ENCODE measurements at places on chromosomes 3 and 15.

GRCh38 chr3:46447228-46447985, 17.3 kb downstream of the LTF start:
- no peak for DNase-seq

DNA sequence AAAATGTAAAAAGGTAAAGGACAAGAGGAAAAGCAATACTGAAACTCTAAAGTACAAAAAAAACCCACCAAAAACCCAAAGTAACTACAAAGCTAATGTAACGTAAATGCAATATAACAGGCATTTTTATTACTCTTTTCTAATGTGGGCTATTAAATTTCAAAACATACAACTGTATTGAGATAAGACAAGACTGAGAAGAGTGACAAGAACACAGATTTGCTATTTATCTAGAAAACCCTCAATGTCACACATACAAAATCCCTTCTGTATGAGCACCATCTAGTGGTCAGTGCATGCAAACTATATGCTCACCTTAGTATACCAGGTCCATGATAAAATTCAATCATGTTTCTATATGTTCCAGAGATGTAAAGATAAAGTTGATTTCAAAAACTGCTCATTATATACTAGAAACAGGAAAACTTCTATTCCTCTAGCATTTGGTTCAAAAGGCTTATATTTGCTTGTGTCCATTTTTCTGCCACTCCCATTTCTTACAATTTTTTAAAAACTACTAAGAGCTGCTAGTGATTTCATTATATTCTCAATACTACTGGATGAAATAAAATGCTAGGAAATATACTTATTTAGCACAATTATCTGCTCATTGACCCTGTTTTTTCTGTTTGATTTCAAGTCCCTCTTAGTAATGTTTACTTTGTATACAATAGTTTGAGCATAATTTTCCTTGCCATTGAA, 111.4 kb downstream of the DLG1 start:
- peak; percentile 16 for DNase-seq

GRCh38 chr3:150083655-150084042, 113.0 kb upstream of the PFN2 start:
- DNase-seq, result no peak

DNA sequence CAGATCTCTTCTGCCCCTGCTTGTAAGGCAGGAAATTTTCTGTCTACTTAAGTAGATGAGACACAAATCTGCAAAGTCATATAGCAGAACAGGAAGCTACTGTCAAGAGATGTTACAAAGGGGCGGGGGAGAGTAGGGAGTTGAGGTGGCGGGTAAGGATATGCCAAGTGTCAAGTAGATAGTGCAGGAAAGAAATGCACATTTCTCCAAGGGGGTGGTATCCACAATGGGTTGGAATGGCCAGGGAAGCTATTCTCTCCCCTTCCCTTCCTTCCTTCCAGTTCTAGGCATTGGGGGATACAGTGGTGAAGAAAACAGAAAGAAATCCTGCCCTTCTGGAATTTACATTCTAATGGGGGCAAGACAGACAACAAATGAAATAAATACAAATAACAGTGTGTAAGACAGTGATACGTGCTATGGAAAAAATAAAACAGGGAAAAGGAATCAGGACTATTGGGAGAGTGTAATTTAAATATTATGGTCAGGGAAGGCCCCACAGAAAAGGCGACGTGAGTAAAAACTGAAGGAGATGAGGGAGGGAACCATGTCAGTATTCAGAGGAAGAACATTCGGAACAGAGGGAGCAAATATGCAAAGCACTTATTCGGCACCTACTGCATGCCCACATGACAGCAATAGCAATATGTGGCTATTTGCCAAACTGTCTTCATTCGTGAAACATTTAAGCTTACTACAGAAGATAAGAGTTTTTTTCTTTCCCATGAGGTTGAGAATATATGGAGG, 42.8 kb upstream of the RNU6-1 start:
- DNase-seq, result peak; percentile 32

DNA sequence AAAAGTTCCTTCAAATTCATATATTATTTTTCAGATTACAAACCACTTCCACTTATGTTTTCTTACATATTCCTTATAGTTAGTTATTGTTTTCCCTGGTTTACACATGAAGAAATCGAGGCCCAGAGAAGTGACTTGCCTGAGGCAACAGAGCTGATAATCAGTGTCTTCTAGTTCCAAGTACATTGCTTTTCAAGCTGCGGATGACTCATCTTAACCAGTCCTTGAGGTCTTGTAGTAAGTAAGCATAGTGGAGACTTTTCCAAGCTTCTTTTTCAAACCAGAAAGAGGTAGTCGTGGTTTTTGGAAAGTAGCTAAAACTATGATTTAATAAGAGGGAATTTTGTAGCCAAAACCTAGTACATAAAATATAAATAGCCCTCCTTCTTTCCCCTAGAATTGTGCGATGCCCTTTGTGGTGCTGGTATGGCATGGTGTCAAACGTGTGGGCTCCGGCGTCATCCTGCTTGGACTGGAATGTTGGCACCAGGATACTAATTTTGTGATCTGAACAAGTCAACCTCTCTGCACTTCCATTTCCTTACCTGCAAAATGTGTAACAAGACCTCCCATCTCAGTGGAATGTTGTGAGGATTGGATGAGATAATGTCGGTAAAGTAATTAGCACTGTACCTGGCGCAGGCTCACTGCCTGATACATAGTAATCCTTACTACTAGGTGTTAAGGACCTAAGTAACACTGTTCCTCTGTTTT, 19.0 kb upstream of the DLG1 start:
- DNase-seq, result no peak

DNA sequence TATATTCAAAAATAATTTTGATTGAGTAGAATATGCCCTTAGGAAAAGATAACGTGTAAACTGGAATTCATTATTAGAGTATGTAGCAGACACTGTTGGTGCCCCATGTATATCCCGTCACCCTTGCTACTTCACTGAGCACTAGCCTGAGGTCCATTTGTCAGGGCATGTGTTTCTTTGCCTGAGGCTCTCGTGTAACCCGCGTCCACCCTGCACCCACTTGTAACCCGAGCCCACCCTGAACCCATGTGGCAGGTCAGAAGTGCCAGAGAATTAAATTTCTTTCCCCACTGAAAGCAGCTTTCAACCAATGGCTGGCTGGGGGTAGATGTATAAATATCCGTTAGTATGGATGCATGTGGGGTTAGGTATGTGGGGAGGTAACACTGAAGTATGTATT, 474.2 kb upstream of the ZNF385D start:
- no peak for DNase-seq

GRCh38 chr15:72230197-72231065, 559 bp downstream of the PKM start:
- peak; percentile 94 for DNase-seq

- no peak for DNase-seq
Measured at GRCh38 chr15:49747340-49747739, 126.5 kb downstream of the DTWD1 start.

DNA sequence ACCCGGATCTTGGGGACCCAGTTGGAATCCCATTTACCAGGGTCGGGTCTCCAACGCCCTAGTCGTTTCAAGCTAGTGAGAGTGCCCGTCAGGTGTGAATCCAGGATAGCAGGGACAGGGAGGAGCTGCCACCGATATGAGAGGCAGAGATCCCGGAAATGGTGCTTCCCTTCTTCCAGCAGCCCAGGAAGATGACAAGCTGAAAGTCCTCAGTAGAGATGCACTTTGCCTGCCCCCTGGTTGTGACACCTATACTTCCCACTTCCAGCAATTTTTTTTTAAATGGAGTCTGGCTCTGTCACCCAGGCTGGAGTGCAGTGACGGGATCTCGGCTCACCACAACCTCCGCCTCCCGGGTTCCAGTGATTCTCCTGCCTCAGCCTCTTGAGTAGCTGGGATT, 503.0 kb downstream of the NTRK3 start:
- no peak for DNase-seq

- DNase-seq, result no peak
Measured at GRCh38 chr3:152060701-152061100, 187.3 kb downstream of the SUCNR1 start.

DNA sequence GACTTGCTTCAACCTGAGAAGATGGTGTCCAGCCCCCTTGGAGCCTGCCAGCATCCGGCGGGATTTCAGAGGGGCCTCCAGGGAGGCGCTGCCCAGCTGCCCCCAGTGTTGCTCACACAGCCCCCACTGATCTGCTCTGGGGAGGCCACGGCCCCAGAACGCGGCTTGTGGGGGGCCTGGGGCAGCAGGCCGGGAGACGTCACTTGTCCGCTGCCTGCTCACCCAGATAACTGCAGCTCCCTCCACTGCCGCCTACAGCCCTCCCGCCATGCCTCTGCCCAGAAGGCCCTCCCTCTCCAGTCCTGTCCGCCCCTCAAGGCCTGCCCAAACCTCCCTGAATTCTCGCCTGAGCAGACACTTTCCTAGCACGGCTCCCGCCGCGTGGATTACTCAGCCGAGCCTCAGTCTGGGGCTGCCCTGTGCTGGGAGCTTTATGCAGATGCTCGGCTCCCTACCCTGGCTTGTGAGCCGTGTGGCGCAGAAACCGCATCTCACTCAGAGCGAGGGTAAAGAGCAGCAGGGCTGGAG, 17.2 kb upstream of the ADIPOQ start:
- DNase-seq, result peak; percentile 81

DNA sequence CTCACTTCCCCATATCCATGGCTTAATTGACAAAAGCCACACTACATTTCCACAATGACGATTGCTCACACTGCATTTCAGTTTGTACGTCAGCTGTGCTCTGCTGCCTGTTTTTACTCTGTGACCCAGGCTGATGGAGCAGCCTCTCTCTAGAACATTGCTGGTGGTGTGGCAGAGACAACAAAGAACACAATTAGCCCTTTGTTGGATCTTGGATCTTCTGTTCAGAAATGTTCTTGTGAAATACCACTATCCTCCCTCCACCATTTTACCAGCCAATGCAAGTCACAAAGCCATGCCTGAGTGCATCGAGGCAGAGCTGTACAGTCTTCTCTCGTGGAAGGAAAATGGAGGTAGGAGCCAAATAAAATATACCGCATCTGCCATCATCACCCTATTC, 56.9 kb upstream of the TBC1D5 start:
- no peak for DNase-seq

DNA sequence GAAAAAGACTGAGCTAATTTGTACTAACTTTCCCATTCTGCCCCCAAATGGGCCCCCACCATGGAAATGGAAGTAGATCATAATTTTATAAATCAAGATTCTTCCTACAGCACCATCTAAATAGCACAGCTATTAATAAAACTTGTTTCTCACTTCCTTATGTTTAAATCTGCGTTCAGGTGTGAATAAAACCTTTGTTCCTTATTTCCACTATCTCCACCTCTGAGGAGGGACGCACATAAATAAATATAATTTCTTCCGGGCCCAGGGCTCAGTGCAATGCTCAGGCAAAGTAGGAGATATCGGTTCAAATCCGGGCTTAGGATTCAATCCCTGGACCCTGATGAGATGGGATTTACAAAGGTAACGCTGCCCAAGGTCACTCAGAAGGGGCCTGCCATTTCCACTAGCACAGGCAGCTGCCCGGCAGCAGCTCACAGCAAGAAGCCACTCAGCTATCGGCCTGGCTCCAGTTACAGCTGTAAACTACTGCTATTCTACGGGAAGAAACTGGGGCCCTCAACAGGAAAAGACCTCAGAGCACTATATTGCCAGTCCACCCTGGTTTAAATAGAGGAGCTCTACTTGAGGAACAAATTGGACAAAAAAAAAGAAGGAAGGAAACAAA, 52.5 kb downstream of the FOXP1 start:
- no peak for DNase-seq

DNA sequence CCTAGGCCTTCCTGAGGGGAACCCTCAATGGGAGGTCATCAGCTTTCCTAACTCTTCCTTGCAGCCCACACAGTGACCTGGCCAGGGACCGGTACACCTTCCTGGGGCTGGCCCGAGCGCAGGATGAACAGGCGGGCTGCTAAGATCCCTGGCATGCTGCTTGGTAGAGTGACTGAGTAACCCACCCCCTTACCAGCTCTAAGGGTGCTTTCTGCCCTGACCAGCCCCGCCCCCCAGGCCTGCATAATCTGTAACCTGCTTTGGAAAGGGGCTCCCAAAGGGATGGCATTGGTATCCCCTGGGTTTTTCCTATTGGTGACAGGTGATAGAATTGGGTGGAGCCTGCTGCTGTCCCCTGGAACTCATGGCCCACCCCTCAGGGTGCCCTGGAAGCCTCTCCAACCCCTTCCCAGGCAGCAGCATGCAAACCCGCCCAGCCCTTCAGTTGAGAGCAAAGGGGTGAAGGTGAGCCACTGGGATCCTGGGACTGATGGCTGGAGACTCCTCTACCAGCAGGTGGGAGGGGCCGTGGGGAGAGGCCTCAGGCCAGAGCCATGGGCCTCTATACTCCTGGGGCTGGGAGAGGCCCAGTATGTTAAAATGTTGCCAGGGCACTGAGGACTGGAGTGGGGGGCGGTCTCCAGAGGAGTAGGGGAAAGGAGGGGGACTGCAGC, 11.1 kb upstream of the KIF7 start:
- no peak for DNase-seq

DNA sequence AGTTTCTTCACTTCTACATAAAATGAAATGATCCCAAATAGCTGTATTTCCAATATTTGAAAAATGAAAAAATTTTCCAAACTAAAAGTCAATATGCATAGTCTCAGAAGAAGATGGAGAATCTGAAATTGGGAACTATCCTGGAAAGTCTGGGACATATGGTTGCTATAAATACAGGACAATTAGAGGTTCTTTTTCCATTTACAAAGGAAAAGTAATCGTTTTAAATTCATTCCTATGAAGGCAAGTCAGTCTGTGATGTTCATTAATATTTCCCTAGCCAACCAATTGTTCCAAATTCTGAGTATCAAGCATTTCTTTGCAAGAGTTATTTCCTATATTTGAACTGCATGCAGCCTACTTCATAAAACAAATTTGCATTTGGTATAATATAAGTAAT, 102.2 kb downstream of the NEDD4 start:
- DNase-seq, result no peak

GRCh38 chr15:57337868-57338411, 38.4 kb upstream of the CGNL1 start:
- DNase-seq, result no peak

All from activated CD4-positive, alpha-beta T cell treated with anti-CD3 and anti-CD28 coated beads for 36 hours (primary cell).